A549 treated with AZD2906 at 1 μM for 4 hours (cell line): ENCODE measurements at places on chromosomes 11 and 22. TPM values are rescaled to one million over a fixed set of nuclear protein-coding genes. Genes with fewer than 3 reads are reported as not detected.

Gene NLRP6
- total RNA-seq = 0.03 TPM in 1 of 5 replicates, not detected in the others

Gene WT1
- 5.0 to 5.5 TPM (median 5.2 TPM) in 5 replicates for total RNA-seq

Gene GAL3ST1
- 7.8 to 12.2 TPM (median 10.9 TPM) in 5 replicates for total RNA-seq

Gene TPBGL
- 0.11 to 0.24 TPM (median 0.17 TPM) in 5 replicates for total RNA-seq

Gene ZDHHC5
- 67.5 to 75.4 TPM (median 68.8 TPM) in 5 replicates for total RNA-seq

Gene IGSF22
- not detected in 5 replicates for total RNA-seq

Gene SPCS2
- total RNA-seq = 234 to 354 TPM (median 245 TPM) in 5 replicates
